Upper lobe of right lung (tissue), 1 donor: ENCODE measurements at places on chromosomes 3 and 15. TPM values are rescaled to one million over a fixed set of nuclear protein-coding genes. Genes with fewer than 3 reads are reported as not detected.

MAPKAPK3 gene
- total RNA-seq: 60.8 TPM

DNA sequence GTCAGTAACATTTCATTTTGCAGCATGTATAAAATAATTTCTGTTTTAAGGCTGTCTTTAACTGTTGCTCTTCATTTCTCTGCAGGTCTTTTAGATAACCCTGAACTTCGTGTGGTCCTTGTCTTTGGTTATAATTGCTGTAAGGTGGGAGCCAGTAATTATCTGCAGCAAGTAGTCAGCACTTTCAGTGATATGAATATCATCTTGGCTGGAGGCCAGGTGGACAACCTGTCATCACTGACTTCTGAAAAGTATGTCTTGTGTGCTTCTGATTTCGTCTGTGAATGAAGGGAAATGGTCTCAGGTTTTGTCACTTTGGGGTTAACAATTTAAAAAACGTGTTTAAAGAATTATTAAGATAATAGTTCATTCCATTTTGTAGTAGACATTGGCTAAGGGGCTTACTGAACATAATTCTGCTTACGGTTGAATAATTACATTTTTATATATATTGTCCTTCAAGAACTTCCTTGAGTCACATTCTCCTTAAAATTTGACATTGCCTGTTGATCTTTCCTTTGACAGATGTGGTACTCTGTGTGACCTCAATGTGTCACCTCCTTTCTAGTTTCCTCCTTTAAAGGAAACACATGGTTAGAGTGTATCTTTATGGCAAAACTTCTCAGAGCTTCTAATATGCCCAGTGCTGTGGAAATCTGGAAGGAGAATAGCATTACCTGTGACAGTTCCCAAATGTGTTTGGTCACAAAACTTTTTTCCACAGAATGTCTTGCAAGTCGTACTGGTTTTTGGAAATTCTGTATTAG lies 26.3 kb downstream of the FBXO22 start:
- H3K4me3 ChIP-seq: no peak overlapping the region
- H3K36me3 ChIP-seq: peaks cover 53% of the 10 kb centered on the region
- no peak for DNase-seq

DNA sequence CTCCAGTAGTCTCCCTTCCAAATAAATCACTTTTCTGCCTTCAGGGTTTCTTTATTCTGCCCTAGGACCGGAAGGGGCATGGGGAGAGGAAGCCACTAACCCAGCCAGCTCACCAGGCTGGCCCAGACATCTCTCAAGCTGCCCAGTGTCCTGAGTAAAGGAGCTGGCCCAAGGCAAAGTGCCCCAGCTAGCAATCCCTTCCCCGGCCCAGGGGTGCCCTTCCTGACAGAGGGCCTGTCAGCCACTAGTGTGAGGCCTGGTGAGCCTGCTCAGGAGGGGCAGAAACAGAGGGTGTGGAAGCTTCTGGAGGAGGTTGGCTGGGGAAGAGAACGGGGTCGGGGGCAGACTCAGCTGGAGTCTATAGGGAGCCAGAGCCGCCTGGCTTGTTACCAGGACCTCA lies 22.2 kb downstream of the SHF start:
- DNase-seq: no peak
- peaks cover 7% of the 10 kb centered on the region for H3K36me3 ChIP-seq
- H3K4me3 ChIP-seq: no peak overlapping the region
- peaks cover 23% of the 10 kb centered on the region for H3K4me1 ChIP-seq
- no peaks in the 10 kb centered on the region for H3K27me3 ChIP-seq

DNA sequence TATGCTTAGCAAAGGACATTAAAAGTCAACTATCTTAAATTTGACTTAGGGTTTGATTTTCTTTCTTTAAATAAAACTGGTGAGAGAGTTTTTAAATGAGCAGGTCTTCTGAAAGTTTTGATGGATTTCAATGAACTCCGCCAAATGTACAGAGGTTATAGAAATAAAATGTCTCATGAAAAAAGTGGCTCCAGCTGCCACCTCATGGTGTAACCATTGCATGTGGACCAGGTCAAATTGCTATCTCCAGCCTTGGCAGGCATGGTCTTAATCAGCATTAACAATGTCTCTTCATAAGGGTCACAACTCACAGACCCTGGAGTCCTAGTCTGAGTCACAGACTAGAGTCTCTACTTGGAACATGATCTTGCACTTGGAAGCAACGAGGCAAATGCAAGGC lies 182.3 kb downstream of the ADAMTS17 start:
- no peak for DNase-seq
- H3K27ac ChIP-seq: no peak overlapping the region
- no peaks in the 10 kb centered on the region for H3K27me3 ChIP-seq
- no peaks in the 10 kb centered on the region for H3K4me1 ChIP-seq
- H3K4me3 ChIP-seq: no peak overlapping the region
- no peaks in the 10 kb centered on the region for H3K36me3 ChIP-seq

ZBED2 gene
- total RNA-seq: 6.4 TPM
